ENCODE measurements at places on chromosomes 1 and 21.

DNA sequence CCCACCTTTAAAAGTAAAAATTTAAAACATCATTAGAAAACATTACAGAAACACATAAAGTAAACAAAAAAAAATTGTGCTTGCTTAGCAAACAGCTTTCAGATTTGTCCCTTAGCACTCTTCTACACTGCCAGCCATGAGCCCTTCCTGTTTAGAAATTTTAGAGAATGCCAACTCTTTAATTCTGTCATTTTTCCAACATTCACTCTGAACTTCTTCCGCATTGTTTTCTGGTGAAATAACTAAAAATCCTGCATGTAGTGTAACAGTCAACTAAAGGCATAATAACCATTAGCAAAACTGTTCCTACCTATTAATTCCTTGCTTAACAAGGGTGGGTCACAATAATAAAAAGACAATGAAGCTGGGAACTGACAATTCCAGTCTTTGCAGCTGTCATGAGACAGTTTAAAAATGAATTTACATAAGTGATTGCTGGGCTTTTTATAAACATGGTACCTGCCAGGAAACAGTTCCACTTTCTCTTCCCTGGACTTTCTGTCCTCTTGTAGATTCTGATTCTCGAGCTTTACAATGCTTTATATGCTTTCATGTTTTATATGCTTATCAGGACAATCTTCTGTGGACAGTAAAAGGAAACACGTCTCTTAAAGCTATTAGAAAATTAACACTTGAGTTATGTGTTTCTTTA, 19.0 kb downstream of the GNG12 start:
- DNase-seq, result no peak

GRCh38 chr21:34216718-34217032, 143.3 kb downstream of the MRPS6 start:
- DNase-seq, result no peak

- DNase-seq, result no peak
Observed at GRCh38 chr1:64061430-64062104, 141.9 kb upstream of the UBE2U start.

DNA sequence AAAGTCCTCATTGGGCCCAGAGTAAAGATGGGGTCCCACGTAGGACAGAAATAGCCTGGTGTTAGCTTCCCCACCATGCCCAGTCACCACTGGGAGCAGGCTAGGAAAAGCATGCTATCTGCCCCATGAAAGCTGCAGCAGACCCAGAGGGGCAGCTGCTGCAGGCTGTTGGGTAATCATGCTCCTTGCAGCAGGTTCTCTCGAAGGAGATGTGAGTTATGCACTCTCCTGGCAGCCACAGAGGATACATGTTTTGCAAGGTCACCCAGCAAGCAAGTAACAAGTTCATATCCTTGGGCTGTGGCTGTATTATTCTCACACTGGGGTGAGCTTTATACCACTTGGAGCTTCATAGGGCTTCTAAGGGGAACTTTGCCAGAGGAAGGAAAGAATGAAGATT, 9.1 kb upstream of the HEYL start:
- DNase-seq, result no peak

GRCh38 chr21:27101523-27101922, 134.6 kb upstream of the ADAMTS5 start:
- DNase-seq, result no peak

- no peak for DNase-seq
Observed at GRCh38 chr21:35372201-35372600, 323.1 kb upstream of the RUNX1 start.

DNA sequence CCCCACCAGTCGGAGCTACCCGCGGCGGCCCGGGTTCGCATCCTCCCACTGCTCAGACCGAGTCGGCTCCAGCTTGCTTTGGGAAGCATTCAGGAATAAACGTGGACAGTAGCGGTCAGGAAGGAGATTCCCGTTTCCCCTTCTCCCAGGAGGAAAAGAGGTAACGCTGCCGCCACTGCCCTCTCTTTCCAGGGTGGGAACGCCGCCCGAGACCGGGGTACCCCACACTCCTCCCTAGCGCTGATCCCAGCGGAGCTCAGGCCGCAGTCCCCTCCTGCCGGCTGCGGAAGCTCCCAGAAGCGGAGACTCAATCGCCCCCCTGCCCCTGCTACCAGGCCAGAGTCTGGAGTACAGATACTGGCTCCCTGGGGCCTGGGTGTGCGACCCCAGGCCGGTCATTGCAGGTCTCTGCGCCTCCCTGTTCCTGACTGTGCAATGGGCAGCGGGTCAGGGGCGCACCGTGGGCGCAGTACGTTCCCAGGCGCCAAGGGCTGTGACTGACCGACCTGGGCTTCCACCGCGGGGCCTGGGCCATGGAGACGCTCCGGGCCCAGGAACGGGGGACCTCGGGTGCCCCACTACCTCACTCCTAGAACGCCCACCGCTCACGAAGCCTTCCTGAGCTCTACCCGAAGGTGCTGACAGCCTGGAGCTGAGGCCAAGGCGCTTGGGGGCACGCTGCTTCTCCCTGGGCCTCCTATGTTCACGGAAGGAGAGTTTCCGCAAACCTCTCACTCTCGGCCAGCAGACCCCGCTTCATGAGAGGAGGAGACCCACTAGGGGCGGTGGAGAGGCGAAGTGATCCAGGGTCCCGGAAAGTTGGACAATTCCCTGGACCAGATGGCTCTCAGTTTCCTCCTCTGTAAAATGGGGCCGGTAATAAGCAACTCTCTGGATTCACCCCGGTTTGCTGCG, 7.8 kb downstream of the DMRTA2 start:
- DNase-seq, result no peak

GRCh38 chr1:63200676-63201075, 121.7 kb upstream of the FOXD3 start:
- DNase-seq, result no peak

DNA sequence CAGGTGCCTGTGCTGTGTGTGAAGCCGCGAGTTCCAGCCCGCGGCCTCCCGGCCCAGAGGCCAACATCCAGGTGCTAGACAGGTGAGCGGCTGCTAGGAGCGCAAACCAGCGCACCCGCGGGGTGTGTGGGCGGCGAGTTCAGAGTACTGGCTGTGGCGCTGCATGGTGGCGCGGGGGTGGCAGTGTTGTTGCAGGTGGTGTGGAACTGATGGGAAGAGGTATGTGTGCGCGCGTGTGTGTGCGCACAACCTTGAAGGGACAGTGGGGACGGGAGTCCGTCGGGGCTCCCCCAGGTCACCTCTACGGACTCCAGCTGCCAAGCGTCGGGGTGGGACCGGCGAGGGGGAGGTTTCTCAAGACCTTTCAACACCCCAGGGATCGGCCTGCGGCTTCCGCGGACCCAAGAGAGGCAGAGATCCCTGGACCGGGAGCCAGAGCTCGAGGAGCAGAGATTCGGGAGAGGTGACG, 433 bp upstream of the DMBX1 start:
- DNase-seq, result no peak

- peak; percentile 18 for DNase-seq
Observed at GRCh38 chr1:197614916-197615692, 160.2 kb downstream of the DENND1B start.

DNA sequence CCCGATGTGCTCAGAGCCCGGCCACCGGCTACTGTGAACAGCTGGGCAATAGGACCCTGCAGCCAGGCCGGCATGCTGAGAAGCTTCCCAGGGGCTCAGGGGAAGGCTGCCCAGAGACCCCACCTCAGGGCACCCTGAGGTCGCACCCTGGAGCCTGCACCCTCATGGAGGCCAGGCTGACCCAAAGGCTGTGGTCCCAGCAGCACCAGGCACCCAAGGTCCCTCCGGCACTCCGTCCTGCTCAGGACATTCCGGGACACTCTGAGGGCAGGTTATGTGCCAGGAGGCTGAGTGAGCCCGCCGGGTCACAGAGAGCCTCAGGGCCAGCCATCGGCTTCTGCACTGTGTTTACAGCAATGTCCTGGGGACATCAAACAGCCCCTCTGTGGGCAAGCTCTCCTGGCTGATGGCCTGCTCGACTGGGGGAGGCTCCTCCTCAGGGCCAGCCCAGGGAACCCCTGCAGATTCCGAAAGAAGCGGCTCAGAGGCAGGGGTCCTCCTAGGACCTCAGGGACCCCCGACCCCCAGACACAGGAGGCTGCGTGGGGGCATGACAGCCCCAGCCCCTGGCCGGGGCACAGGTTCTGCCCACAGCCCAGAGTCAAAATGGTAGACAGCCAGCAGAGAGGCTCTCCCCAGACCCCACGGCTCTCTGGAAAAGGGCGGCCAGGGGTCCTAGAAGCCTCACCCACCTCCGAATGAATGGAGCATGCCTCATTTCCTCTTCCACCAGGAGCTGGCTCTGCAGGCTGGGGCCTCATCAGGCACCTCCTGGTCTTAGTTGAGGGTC, 8.2 kb downstream of the SLC19A1 start:
- no peak for DNase-seq

GRCh38 chr1:156806512-156807440, 9.9 kb downstream of the SH2D2A start:
- DNase-seq, result no peak

GRCh38 chr1:41434748-41435449, 49.6 kb downstream of the EDN2 start:
- DNase-seq, result no peak

GRCh38 chr1:35691571-35692220, 27.0 kb downstream of the C1orf216 start:
- no peak for DNase-seq

DNA sequence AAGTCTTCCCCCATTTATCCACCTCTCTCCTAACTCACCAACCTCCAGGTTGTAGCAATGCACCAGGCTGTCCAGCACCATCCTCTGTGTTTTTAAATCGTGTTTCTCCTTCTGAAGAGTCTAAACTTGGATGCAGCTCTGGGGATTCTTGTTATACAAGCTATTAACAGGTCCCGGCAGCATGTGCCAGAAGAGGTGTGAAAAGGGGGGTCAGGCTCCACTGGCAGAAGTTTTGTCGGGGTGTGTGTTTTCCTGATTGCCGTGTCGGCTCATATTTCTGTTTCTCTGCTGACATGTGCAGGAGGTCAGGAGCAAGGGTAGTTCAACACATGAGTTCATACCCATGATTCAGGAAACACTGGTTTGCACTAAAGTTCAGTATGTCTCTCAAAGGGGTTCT, 658.6 kb upstream of the CAMK1G start:
- DNase-seq, result no peak

GRCh38 chr1:30373471-30374399, 349.6 kb downstream of the MATN1 start:
- DNase-seq, result no peak

DNA sequence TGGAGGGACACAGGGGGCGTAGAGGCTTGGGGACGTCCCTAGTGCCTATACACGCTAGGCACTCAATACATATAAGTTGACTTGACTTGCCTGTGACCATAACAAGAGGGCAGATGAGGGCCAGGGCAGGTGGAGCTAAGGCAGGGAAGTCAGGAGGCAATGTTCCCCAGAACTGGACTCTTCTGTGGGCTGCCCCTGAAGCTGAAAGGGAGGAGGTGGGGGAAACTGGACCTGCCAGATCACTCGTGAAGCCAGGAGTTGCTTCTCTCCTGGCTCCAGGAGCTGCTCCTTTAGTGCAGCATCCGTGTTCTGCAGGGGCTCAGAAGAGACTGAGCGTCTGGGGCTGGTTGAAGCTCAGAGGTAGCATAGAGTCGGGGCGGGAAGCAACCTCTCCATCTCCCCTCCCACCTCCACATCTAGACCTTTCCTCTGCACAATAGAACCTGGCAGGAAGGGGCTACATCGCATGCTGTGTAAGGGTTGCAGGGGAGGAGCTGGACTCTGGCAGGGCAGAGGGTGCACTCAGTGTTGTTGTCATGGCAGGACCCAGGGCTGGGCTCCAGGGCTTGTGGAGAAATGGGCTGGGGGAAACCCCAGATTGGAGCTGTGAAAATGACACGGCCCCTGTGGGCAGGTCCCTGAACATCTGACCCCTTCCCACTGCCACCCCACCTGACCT, 2.9 kb upstream of the SEMA4A start:
- no peak for DNase-seq

DNA sequence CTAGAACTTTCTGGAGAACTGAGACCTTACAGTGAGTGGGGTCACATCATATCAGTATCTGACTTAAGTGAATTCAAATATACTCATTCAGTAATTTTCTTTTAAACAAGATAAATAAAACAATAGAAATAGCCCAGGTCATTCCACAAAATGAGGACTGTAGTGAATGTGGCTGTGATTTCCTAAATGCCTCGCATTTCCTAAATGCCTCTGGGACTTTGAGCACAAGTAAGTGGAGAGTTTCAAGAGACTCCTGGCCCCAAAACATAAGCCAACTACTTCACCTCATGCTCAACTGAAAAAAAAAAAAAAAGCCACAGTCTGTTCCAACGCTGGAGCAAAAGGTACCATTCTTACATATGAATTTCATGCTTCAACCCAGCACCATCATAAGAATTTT, 81.5 kb downstream of the ZNF281 start:
- DNase-seq, result no peak

- no peak for DNase-seq
Observed at GRCh38 chr1:63276624-63277023, 45.7 kb upstream of the FOXD3 start.

DNA sequence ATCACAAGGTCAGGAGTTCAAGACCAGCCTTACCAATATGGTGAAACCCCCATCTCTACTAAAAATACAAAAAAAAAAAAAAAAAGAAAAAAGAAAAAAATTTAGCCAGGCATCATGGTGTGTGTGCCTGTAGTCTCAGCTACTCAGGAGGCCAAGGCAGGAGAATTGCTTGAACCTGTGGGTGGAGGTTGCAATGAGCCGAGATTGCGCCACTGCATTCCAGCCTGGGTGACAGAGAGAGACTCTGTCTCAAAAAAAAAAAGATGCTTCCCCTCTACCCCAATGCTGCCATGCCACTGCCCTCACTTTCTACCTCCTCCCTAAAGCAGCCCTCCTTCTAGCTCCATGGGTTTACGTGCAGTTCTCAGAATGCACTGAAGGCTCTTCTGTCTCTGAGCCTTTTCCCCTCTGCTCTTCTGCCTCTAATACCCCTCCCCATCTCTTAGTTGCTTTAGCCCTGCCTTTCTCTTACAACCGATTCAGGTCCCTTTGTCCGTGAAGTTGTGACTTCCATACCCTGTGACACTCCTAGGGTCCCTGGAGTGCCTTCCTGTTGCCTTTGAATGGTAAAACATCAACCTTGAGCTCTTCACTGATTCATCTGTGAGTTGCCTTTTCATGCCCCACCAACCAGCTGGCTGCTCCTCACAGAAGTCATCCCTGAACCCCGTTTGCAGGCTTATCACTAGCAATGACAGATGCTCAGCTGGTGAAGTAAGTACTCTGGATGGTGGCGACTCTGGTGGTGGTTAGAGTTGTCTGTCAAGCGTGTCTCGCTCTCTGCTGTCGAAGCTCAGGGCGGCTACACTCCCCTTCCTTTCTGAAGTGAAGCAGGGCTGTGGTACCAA, 234.9 kb downstream of the RHOU start:
- no peak for DNase-seq

GRCh38 chr1:205247130-205247921, 19.6 kb downstream of the TMCC2 start:
- no peak for DNase-seq
